ENCODE measurements at places on chromosomes 6 and 20.

GRCh38 chr6:4287372-4287771 is 152.0 kb upstream of the ECI2 start:
- DNase-seq: no peak

GRCh38 chr20:39057911-39058310 is 95.8 kb downstream of the DHX35 start:
- no peak for DNase-seq

DNA sequence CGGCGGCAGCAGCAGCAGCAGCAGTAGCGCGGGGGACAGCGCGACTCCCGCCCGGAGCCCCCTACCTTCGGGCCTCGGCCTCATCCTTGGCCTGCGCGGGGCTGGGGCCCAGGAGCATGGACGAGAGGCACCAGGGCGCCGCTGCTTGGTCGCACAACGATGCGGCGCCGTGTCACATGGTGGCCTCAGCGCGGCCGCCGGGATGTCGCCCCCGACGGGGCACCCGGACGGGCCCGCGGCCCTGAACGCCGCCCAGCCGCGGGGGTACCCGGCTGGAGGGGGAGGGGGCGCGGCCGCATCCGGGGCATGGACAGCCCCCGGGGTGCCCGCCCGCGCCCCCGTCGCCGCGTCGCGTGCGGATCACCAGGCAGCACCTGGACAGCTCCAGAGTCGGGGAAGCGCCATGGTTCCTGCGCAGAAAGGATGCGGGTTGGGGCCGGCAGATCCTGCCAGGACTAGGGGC is 57.1 kb downstream of the CDH22 start:
- peak; percentile 32 for DNase-seq

- no peak for DNase-seq
Measured at GRCh38 chr6:158020272-158020711, 38.6 kb downstream of the SYNJ2 start.

DNA sequence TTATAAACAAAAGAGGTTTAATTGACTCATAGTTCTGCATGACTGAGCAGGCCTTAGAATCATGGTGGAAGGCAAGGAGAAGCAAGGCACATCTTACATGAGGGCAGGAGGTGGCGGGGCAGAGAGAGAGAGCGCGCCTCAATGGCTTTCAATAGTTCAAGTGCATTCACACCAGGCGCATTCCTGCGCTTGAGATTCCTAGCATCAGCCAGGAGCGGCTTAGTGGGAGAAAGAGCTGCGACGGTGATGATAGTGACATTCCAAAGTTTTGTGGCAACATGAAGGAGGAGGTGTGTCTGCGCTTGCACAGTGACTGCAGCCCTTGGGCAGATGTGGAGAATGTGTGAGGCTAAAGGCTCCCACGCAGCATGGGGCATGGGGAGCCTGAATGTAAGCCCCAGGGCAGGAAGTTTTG is 25.0 kb upstream of the EMILIN3 start:
- DNase-seq: no peak

- no peak for DNase-seq
Measured at GRCh38 chr6:147831356-147831755, 322.9 kb downstream of the SAMD5 start.

DNA sequence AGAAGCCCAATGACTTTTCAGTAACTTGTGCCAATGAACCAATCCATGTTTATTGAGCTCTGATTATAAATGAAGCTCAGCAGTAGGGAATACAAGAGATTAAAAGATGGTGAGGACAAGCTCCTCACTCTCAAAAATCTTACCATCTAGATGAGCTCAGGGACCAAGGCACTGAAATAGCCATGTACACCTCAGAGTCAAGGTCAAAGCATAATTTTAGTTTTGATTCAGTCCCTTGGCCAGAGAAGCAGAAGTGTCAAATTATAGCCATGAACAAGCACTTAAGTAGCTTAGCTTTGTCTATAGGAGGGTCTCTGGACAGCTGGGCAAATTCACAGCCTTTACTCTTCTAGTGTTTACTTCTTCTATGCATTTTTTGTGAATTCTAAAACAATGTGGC is 131.0 kb upstream of the DTNBP1 start:
- DNase-seq: no peak

DNA sequence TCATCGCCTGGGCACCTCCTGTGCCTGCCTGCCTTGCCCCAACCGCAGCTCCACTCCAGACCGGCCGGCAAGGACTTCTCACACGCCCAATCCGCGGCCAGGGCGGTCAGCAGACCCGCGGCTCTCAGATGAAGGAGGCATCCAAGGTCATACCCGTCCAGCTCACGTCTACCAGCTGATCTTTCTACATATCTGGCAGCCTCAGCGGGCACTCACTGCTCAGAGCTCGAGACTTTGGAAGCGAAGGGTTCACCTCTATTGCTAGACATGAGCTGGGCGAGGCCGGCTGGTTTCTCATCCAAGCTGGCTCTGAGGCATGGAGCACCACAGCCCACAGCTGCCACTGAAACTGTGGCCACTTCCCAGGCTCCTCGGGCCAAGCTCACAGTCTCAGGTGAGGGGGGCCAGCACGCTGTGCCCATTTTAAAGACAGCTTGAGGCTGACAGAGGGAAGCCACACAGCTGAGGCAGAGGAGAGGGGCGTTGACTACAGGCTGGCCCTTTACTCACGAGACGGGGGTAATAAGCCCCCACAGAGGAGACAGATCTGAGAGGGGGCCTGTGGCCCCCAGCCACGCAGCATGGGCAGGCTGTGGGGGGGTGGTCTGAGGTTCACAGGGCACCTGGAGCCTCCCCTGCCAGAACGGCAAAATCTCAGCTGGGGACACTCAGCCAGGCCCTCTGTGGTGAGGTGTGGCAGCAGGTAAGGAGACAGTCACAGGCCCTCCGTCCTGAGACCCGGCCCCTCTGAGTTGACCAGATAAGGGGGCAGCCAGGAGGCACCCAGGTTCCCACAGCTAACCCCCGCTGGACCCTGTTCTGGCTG is 2.0 kb downstream of the LAMA5 start:
- DNase-seq: no peak

DNA sequence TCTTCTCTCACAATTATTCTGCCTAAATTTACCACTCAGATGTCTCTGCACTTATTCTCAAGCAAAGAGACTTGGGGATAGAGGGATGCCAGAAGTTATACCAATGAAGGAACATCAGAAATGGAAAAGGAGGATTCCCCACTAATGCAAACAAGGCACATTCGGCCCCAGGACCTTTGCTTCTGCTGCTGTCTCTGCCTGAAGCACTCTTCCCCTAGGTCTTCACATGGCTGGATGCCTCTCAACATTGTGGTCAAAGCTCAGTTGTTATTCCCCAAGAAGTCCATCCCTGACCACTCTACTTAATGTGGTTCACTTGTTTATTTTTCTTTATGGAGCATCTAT is 508.7 kb downstream of the DOK5 start:
- no peak for DNase-seq

DNA sequence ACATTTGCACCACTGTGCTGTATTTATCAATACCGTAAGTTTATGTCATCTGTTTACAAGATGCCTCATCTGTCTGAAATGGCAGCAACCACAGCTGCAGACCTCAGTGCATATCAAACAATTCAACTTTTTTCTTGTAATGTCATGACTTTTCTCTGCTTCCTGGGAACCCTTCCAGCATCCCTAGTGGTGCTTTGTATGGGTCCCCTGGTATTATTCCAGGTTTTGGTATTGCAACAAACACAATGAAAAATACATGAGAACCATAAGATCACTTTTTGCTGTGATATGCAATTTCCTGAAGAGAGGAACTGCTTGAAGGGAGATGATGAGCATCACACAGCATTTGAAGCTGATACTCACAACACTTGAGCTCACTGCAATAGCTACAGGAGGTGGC is 12.0 kb upstream of the TXNDC5 start:
- no peak for DNase-seq

GRCh38 chr6:3190056-3190455 is 32.7 kb upstream of the TUBB2A start:
- no peak for DNase-seq

GRCh38 chr20:58480551-58481336 is 34.5 kb downstream of the APCDD1L start:
- no peak for DNase-seq

GRCh38 chr20:44496976-44497375 is 21.3 kb downstream of the TTPAL start:
- no peak for DNase-seq

- no peak for DNase-seq
Measured at GRCh38 chr6:137299681-137300080, 80.5 kb upstream of the IFNGR1 start.

DNA sequence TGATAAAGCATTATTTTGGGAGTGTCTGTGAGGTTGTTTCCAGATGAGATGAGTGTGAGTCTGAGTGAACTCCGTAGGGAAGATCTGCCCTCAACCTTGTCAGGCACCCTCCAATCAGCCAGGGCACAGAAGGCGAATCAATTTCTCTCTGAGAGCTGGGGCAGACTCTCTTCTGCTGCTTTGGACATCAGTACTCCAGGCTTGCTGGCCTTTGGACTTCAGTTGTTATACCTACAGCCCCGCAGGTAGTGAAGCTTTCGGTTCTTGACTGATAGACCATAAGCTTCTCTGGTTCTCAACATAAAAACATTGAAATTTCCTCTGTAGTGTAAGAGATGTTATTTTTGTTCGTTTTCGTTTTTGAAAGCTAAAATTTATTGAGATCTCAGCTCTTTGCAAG is 71.4 kb downstream of the MAFB start:
- DNase-seq: no peak

- DNase-seq: no peak
Measured at GRCh38 chr6:103578115-103578514, 1281.6 kb downstream of the HACE1 start.

DNA sequence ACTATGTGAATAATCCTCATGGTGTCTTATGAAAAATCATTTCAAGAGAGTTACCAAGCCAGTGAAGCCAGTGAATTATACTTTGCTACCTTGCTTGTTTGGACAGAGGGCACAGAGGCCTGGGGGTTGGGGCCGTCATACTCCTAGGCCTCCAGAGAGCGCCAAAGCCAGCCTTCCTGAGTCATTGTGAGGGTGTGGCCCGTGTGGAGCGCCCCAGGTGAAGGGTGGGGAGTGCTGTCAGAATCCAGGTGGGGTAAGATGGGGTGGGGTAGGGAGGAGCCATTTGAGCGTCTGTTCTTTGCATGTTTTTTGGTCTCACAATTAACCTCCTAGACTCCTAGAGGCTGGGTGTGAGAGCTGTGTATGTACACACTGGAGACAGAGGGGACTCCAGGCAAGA is 71.1 kb downstream of the PERP start:
- DNase-seq: no peak

- DNase-seq: peak; percentile 63
Measured at GRCh38 chr6:17212546-17213371, 68.4 kb upstream of the RBM24 start.

- DNase-seq: no peak
Measured at GRCh38 chr6:105069821-105070445, 109.9 kb downstream of the POPDC3 start.

GRCh38 chr6:87944541-87944954 is 103.1 kb upstream of the SPACA1 start:
- DNase-seq: no peak

GRCh38 chr6:163527291-163527690 is 112.8 kb downstream of the QKI start:
- DNase-seq: no peak

All from neuronal stem cell (in vitro differentiated cells).